Activated gamma-delta T cell treated with Interleukin-2 at 50 U/mL for 16 hours (primary cell): ENCODE measurements at places on chromosomes 12 and 14.

GRCh38 chr14:102606296-102606695, 13.8 kb downstream of the RCOR1 start:
- DNase-seq = no peak

DNA sequence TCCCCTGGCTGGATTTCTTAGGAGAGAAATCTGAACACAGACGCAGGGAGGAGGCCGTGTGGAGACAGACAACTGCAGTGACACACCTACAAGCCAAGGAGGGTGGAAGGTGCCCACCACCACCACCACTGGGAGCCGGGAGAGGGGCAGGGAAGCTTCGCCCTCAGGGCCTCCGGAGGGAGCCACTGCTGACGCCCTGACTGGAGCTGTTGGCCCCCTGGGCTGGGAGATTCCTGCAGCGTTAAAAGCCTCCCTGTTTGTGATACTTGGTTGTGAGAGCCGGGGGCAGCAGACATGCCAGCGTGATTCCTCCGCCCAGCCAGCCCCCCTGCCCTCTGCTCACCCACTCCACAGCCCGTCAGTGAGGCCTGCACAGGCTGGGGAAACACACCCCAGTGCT, 72.0 kb downstream of the CHGA start:
- no peak for DNase-seq

- DNase-seq = no peak
Observed at GRCh38 chr12:69765515-69765914, 26.9 kb downstream of the RAB3IP start.

- DNase-seq = no peak
Observed at GRCh38 chr14:52023518-52023917, 34.2 kb downstream of the RTRAF start.

DNA sequence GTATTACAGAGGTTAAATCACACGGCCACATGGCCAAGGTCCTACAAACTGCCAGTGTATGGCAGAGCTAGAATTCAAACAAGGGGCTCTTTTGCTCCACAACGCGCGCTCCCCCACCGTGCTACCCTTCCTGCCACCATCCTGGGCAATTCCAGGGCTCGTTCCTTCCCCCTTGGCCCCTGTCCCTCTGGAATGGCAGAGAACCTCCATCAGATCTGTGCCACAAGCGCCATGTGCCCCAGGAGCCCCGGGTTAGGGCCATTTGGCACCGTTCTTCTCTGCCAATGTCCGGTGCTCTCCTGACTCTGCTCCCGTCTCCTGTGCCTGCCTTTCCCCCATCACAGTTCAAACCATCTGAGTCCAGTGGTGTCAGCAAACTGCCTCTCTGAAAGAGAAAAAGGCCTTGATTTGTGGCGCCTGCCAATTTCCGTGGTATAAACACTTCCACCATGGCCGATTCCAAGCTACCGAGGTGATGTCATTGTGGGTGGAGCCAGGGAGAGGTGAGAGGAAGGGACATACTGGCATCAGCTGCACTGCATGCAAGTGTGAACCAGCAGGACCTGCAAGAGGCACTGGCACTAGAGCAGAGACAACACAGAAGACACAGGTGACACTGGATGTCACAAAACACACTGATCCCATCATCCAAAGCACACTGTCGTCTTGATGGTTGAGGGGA, 163.1 kb downstream of the CALM1 start:
- DNase-seq = no peak
